Central memory CD8-positive, alpha-beta T cell (primary cell): ENCODE measurements at places on chromosomes 16 and 17.

- no peak for DNase-seq
Measured at GRCh38 chr16:72380283-72380682, 208.3 kb upstream of the PMFBP1 start.

DNA sequence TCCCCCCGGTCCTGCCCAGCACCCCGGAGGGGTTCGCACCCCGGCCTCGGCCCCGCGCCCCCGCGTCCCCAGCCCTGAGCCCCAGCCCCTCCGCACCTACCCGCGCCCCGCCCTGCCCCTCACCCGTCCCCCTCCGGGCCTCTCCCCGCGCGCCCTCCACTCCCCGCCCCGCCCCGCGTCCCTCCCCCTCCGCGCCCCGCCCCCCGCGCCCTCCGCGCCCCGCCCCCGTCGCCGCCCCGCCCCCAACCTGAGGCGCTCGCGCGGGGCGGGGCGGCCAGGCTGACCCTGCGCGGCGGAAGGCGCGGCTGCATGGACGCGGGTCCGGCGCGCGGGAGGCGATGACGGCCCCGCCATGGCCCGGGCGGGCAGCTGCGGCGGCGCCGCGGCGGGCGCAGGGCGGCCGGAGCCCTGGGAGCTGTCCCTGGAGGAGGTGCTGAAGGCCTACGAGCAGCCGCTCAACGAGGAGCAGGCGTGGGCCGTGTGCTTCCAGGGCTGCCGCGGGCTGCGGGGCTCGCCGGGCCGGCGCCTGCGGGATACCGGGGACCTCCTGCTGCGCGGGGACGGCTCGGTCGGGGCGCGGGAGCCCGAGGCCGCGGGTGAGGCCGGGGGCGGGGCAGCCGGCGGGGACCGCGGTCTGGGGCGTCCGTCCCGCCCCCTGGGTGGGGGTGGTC is at the start of gene SPIRE2:
SPIRE2 (plus strand) TSS at position 277 of the 671 bp plus-strand sequence; CDS start at position 353, 76 bp downstream.
- DNase-seq, result peak; percentile 62

- DNase-seq, result no peak
Measured at GRCh38 chr17:21160401-21160800, 33.6 kb downstream of the DHRS7B start.

- no peak for DNase-seq
Measured at GRCh38 chr17:2444382-2444781, 43.5 kb upstream of the MNT start.

- DNase-seq, result no peak
Measured at GRCh38 chr16:30346286-30346685, 8.8 kb downstream of the CD2BP2 start.

DNA sequence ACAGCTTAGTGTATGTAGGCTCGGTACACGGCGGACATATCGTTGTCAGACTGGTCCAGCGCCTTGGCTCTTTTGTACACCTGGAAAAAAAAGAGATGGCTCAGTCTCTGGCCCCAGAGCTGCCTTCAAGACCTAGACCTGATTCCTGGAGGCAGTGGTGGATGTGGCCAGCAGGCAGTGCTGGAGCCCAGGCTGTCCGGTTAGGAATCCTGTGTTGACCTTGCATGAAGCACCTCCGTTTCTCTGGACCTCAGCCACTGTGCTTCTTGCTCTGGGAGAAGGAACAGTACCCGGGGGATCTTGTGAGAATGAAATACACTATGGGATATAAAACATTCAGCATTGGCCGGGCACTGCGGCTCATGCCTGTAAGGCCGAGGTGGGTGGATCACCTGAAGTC is 2.8 kb upstream of the ROGDI start:
- DNase-seq, result no peak

DNA sequence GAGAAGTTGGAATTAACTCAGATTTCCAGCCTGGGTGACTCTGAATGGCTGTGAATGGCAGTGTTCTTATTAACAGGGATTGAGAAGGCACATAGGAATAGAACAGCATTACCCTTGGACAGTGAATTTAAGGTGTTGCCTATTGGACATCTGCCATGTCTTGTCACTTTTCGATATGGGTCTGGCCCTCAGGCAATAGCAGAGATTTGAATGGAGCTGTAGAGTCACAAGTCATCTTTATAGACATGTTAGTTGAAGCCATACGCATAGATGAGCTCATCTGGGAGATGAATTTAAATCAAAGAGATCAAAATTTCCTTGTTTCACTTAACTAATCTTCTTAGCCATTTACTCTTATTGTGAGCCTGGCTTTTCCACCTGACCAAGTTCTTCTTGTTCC is 14.9 kb upstream of the DHRS11 start:
- DNase-seq, result no peak

- no peak for DNase-seq
Measured at GRCh38 chr17:17028059-17028877, 14.0 kb upstream of the MPRIP start.

- DNase-seq, result no peak
Measured at GRCh38 chr16:2840914-2841313, 10.8 kb downstream of the ZG16B start.

DNA sequence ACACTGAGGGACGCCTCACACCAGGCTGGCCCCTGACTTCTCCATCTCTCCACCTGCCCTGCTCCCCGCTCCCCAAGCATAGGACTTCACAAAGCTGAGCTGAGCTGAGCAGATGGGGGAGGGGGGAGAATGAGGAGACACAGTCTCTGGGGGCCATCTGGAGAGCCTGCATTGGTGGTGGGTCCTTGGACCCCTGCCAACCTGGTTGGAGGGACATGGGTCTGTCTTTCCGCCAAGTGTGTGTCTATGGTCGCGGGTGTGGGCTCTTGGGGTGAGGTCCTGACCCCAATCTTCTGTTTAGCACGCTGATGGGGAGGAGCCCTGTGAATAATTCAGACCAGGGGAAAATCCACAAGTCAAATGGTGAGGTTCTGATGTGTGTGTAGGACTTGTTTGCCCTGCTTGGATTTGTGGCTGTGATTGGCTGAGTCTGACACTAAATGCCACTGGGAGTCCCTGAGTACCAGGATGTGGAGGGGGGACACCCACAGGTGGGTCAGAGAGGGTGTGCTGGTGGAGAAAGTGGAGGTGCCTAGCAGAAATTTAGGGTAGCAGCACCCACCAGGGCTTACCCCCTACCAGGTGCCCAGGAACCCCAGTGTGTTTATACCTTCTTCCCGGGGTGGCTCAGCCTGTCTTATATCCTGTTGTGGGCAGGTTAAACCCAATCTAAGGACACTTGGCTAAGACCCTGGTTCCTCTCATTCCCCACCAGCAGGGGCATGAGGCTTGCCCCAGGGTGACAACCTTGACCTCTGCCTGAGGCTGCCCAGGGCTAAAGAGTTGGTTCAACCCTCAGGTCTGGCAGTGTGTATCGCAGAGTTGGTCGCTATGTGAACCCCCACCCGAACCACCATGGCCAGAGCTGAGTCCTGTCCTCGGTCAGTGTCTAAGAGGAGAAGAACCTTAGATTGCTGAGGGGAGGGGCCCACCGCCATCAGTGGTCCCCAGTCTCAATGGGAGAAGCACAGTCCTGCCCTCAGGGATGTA is 2.1 kb downstream of the FMNL1 start:
- DNase-seq, result no peak

- DNase-seq, result no peak
Measured at GRCh38 chr17:12098568-12098967, 77.9 kb downstream of the MAP2K4 start.

GRCh38 chr17:28949185-28950016 is 1.9 kb downstream of the PHF12 start:
- DNase-seq, result peak; percentile 40

DNA sequence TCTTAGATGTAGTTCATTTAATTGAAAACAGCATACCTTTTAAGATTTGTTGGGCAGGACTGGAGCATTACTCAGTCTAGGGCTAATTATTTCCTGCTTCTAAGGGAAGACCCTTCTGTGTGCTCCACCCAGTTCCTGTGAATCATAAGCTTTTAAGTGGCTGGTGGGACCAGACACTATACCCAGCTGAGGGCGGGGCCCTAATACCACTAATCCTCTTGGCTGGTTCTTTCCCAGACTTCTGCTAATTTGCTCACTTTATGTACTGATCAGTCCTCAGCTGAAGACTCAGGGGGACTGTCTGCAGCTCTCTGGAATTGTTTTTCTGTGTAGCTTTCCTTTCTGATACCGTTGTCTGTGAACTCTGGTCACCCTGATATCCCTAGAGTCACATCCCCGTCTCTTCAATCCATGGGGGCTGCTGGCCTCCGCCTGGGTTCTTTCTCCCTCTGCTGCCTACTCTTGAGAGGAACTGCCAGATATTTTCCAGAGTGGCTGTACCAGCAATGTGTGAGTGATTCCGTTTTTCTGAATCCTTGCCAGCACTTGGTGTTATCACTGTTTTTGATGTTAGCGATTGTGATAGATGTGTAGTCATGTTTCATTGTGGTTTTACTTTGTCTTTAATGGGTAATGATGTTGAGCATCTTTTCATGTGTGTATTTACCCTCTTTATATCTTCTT is 35.1 kb downstream of the MFSD11 start:
- DNase-seq, result peak; percentile 27

DNA sequence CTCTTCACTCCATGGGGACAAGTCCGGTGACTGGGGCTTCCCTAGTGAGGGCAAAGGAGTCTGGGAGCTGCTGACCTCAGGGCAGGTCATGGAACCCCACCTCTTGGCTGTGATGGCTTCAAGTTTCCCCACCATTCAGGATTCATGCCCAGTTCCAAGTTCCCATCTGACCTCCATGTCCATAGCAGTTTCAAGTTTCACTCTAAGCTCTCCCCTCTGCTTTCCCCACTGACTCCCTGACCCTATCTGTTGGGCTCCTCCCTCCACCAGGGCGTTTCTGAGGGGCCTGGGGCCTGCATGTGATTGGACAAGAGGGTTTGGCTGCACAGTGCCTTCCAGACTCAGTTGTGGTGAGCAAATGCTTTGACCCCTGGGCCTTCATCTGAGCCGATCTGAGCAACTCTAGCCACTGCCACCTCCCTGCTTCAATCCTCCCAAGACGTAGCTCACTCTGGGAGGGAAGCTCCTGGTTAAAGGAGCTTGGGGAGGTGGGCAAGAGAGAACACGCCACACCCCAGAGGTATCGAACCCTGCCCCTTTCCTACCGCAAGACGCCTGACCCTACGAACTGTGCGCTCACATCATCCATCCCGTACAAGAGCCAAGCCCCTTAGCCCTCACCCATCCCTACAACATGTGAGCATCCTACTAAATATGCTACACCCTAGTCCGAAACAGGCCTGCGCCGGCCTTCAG is 8.3 kb downstream of the ZNF629 start:
- no peak for DNase-seq

DNA sequence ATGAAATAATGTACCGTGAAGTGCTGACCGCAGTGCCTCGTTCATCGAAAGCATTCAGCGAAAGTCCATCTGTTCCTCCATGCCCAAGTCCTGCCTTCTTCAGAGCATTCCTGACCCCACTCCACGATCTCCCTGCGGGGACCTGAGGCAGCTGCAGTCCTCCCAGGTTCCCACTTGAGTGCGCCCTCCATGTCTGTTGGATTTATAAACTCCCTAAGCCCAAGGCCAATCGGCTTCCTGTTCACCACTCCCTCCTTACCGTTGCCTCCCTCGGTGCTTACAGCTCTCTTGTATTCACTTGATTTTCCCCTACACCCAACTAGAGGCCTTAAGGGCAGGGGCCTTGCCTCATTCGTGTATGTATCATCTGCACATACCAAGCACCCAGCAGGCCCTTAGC is 2.8 kb downstream of the RAD51D start:
- DNase-seq, result no peak

- DNase-seq, result no peak
Measured at GRCh38 chr17:21019976-21020586, 22.7 kb downstream of the USP22 start.

GRCh38 chr17:71975331-71975801 is 145.5 kb upstream of the SOX9 start:
- DNase-seq, result no peak

- no peak for DNase-seq
Measured at GRCh38 chr17:64441772-64442540, 7.0 kb upstream of the MILR1 start.

- no peak for DNase-seq
Measured at GRCh38 chr17:41009301-41009760, 403 bp upstream of the KRTAP3-1 start.

DNA sequence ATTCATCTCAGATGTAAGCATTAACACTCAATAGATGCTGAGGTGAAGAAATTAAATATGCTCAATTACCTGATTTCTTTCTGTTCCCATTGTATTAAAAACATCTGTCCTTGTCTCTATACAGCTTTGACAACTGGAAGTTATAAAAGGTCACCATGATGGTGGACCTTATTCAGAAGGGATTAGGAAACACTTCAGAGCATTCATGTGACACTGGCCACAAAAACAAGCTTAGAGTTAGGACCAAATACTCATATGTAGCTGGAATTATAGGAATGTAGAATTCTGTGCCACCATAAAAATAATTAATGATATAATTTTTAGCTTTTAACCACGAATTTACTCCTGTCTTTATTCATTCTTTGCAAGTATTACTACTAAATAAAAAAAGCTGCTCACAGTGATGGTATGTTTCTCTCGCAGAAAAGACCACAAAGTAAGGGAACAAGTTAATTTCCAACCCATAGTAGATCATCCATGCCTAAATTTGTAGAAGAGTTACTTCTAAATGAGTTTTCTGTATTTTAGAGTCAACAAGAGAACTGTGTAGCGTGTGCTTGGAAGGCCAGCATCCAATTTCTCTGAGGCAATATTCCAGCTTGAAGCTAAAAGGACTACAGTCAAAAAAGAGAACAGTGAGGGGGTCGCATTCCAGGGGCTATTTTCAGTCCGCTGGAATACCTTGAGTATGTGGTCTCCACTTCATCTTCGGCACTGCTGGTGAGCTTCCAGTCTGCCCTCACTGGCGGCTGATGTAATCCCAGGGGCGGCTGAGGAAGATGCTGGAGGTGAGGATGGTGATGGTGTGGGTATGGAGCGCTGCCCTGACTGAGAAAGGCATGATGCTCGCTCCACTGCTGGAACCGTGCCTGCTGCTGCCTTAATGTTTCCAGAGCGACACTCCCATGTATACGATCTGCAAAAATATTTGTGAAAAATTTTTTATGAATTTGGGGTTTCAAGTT is 63.7 kb downstream of the CACNG1 start:
- no peak for DNase-seq

GRCh38 chr17:1060991-1061390 is 64.1 kb downstream of the TIMM22 start:
- no peak for DNase-seq

- no peak for DNase-seq
Measured at GRCh38 chr17:6701719-6702118, 11.4 kb downstream of the SLC13A5 start.

GRCh38 chr16:85003076-85003475 is 8.3 kb downstream of the ZDHHC7 start:
- DNase-seq, result no peak

- no peak for DNase-seq
Measured at GRCh38 chr17:75688209-75688825, 21.2 kb downstream of the SAP30BP start.

DNA sequence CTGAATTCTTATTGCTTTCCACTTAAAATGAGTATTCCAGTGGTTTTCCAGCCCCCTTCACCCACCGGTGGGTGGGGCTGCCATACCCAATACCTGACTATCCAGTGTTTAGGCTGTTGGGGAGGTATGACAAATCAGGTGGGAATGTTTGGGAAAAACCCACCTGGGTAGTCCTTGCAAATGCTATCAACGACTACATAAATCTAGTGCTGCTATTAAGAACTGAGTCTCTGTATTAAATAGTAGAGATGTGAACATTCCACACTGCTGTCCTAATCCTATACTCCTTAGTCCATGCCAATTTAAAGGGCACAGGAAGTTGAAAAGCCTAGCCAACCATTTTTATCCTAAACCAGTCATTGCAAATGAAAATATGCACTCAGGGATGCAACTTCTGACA is 126.6 kb downstream of the AXIN2 start:
- DNase-seq, result no peak
